ENCODE measurements at places on chromosomes 16 and 17.
A peak's percentile ranks its signal among the peaks of the same experiment; 100 is the strongest.

DNA sequence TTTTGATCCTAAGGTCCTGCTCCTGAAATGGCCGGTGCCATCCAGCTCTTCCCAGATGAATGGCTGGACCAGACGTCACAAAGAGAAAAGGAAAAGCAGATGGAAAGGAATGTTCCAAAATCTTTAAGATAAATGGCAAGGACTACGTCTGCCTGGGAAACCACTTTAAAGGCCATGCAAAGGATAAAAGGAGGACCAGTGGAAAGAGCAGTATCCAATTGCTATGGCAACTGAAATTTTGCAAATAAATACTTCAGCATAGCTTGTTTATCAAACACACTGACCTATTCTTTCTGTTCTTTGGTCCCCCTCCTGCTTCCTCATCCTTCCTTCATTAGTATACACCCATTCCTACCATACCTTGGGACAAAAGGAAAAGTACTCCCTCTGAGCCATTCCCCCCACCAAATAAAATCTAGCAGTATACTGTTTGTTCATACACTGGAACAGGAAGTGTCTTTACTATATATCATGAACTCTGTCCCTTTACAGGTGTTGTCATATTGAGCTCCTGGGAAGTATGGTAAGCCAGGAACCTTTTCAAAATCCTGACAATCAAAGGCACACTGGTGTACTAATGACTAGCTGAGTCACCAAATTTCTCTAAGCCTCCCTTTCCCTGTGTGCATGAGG lies 37.2 kb upstream of the NUFIP2 start:
- DNase-seq: no peak

- no peak for DNase-seq
Observed at GRCh38 chr16:66728117-66728787, 23.2 kb downstream of the DYNC1LI2 start.

- no peak for DNase-seq
Observed at GRCh38 chr17:27862004-27862403, 31.2 kb downstream of the LYRM9 start.

DNA sequence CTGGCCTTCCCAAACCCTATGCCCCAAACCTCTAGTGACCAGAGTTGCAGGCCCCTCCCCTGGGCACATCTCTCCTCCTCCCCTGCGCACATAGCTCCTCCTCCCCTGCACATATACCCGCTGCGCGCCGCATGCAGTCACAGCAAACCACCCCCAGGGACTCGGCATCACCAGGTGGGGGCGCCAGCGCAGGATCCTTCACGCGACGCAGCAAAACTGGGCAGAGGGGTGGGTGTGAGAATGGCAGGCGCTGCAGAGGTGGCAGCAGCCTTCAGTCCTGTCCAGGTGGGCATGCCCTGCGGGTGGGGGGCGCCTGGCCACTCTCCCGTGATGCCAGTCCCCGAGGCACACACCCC lies 5.6 kb downstream of the CORO6 start:
- peak; percentile 95 for DNase-seq

DNA sequence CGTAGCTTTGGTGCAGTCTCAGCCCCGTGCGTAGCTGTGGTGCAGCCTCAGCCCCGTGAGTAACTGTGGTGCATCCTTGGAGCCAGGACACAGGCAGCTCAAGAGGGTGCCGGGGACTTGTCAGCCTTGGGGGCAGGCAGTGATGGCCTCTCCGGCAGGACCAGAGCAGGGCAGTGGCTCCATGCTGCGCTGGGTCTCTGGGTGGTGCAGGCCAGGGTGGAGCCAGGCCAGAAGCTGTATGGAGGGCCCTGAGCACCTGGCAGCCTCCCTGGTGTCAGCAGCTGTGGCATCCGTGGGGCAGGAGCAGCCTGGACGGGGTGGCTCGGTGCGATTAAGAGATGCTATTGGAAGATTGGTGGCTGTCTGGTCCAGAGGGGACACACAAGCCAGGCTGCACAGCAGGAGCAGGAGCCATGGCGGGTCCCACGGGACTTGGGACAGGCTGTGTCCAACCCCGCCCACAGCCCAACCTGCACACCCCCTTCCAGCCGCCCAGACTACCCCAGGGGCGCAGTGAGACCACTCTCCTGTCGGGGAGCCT lies 28.3 kb upstream of the CDH15 start:
- no peak for DNase-seq

DNA sequence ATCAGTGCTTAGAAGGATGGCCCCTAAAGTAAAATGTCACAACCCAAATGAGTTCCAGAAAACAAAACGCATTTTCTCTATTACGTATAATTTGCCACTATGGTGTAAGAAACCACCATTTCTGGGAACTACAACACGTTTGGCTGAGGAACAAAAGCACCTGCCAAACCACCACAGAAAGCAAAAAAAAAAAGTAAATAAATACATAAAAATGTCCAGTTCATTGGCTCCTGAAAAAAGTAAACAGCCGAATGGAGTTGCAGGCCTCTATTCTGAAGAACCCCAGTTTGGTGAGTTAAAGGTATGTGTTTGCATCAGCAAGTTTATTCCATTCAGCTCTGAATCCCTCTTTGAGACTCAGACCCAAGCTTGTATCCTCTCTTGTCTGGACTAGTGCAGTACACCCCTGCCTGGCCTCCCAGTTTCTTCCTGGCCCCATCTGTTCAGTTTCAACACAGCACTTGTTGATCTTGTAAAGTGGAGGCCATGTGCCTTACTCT lies 36.9 kb downstream of the ERN1 start:
- DNase-seq: no peak

DNA sequence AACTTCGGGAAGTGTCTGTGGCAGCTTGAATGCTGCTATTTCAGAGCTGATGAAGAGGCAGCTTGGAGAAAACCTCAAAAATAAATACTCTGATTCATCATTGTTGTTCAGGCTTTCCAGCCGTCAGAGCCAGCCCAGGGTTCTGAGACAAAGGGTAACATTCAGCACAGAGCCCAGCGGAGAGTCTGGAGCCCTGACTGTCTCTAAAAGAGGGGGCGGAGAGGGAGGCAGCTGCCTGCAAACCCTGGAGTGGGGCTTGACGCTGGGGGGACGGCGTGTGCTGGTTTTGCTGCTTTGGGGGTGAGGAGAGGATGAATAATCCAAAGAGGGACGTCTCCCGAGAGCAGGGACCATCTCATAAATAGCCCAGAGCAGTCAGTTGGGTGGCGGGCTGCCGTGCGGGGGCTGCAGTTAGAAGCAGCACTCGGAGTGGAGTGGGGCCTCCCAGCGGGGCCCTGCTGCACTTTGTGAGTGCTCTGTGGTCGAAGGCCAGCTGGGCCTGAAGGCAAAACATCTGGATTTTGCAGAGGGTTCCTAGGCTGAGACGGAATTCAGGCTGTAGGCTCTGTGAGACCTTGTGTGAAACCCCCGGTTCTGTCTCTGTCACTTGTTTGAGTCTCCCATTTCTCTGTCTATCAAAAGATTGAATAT lies 237.8 kb downstream of the PRKCA start:
- no peak for DNase-seq

DNA sequence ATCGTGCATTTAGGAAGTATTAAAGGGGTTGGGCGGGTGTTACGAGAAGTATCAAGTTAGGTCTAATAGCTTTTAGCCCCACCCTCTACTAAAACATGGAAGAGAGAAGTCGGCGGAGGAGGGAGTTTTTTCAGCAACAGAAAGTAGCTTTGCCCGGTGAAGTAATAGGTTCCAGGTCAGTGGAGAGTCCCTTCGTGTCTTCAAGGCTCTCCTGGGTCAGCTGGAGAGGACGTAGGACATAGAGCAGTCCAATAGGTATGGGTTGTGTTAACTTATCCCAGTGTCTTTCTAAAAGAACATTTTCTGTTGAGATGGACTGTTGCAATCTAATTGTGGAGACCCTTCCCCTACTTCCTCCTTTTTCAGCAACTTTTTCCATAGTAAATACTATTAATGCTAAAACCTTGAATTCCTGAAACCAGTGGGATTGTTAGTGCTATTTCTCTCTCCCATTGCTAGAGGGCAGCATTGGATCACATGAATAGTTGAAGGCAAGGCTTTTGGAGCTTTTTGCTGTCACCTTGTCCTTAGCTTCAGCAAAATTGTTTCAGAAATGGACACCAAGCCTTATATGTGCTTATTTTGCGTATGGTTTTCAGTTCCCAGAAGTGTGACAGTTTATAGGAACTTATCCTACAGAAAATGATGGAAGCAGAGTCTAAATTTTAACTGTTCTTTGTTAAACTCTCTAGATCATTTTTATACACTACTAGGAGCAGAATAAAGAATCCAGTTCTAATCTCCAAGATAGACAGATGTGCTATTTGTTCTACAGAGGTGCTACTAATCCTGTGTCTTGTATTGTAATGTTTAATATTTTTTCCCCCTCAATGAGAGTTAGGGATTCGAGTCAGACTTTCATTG lies 38.4 kb downstream of the UTP18 start:
- no peak for DNase-seq

DNA sequence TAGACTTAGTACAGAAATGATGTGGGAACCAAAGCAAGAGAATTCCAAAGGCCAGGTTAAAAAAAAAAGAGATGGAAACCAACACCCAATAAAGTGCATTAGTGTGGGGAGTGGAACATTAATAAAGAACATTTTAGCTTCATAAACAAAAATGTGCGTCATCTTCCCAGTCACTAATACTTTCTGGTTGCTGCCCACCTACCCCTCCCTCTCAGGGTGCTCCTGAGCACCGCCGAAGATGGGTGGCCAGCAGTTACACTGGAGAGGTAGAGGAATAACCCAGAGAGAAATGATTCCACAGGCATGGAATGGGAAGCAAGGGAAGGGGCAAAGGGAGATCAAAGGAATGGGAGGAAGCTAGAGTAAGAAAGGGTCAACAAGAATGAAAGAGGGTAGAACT lies 6.0 kb upstream of the CHD3 start:
- no peak for DNase-seq

GRCh38 chr16:85716022-85716679 lies 27.4 kb upstream of the GINS2 start:
- no peak for DNase-seq

- peak; percentile 72 for DNase-seq
Observed at GRCh38 chr16:30941600-30942425, 7.1 kb upstream of the ORAI3 start.

GRCh38 chr16:86549893-86550190 lies 5.2 kb downstream of the MTHFSD start:
- DNase-seq: no peak

DNA sequence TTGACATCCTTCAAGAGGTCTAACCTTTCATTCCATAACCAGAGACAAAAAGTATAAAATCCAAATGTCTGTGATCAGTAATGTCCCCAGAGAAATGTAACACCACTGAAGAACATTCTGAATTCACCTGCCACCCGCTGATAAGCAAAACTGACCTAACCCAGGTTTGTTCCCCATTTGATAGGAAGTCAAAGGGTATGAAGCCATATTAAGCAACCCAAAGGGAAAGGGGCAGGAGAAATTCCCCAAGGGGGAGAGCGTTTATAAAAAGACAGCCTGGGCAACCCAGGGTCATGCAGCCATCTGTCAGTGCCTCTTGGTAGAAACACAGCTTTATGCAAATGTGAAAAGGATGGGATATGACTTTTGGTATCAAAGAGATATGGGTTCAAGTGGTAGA lies 30.7 kb upstream of the PIK3R6 start:
- DNase-seq: no peak

DNA sequence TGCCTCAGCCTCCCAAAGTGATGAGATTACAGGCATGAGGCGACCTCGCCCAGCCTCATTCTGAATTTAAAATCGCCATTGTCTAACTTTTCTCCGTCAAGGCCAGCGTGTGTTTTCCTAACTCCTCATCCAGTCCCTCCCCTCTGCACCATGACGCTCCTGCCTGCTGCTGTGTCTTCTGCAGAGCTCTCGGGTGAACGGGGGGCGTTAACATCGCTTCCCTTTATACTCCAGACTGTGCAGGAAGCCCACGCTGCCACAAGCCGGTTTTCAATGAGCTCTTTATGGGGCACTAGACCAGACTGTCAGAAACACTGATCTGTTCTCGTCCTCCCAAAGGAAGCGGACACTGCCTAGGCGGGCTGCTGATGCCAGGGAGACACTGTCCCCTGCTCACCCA lies 13.2 kb downstream of the AANAT start:
- no peak for DNase-seq

DNA sequence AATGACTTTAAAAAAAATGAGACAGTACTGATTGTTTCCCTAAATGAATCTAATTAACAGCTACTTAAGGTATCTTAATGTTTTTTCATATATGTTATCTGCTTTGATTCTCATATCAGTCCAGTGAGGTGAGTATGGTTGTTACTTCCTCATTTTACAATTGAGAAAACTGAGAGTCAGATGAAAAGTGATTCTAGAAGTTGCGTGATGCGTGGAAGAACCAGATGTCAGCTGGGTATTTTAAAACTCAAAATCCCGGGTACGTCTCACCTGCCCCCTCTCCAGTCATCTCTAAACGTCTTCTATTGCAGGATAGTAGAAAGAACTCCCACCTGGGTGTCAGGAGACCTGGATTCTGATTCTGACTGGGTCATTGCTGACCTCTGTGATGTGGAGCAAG lies 89.2 kb downstream of the MAP2K6 start:
- no peak for DNase-seq

- no peak for DNase-seq
Observed at GRCh38 chr16:31397096-31397660, 4.0 kb downstream of the ITGAD start.

DNA sequence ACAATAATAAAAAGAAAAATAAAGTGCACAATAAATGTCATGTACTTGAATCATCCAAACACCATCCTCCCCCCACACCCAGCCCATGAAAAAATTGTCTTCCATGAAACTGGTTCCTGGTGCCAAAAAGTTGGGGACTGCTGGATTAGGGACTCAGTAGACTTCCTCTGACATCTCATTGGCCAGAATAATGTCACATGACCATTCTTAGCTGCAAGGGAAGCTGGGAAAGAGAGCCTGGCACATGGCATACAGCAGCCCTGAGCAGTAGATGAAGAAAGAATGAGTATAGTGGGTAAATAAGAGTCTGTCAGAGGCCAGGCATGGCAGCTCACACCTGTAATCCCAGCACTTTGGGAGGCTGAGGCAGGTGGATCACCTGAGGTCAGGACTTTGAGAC lies 12.5 kb downstream of the ITPRIPL2 start:
- DNase-seq: no peak

- no peak for DNase-seq
Observed at GRCh38 chr16:66844009-66844341, 239 bp upstream of the CA7 start.

DNA sequence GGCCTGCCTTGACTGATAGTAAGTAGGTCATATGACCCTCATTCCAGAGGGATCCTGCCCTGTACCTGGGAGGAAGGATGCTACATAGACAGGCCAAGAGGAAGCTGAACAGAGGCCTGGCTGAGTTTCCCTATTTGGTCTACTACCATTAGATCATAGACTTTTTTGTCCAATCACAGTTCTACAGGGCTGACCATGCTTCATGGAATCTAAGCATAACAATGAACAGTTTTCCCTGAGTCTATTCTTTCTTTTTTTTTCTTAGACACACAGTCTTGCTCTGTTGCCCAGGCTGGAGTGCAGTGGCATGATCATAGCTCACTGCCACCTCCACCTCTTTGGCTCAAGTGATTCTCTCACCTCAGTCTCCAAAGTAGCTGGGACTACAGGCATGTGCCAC lies 3.9 kb downstream of the GPR179 start:
- no peak for DNase-seq

DNA sequence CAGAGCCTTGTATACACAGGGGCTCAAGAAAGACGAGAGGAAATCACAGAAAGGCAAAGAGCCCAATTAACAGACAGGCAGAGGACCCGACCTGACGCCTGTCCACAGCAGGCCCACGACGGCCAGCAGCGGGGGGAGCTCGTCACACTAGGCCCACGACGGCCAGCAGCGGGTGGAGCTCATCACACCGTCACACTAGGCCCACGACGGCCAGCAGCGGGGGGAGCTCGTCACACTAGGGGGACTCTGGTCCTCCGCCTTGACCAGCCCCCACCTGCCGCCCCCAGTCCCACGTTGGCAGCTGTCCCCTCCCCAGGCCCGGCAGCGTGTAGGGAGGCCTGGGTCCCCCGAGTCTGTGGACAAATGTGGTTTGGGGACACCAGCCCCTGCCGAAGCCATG lies 23.7 kb upstream of the GNG13 start:
- DNase-seq: no peak
